ENCODE measurements at places on chromosomes 11 and 22.

DNA sequence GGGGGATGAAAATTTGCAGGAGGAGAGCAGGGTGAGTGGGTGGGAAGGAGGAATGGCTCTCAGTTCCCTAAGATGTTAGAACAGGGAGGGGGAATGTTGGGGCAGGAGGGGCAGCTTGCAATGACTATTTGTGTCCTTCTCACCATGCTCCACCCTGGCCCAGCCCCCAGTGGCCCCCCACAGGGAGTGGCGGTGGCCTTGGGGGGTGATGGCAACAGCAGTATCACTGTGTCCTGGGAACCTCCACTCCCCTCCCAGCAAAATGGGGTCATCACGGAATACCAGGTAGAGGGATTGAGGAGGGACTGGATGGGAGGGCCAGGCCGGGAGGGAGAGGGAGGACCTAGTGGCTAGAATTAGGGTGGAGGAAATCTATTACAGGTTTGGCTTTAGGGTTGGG lies 10.2 kb downstream of the ROBO3 start:
- DNase-seq: no peak

DNA sequence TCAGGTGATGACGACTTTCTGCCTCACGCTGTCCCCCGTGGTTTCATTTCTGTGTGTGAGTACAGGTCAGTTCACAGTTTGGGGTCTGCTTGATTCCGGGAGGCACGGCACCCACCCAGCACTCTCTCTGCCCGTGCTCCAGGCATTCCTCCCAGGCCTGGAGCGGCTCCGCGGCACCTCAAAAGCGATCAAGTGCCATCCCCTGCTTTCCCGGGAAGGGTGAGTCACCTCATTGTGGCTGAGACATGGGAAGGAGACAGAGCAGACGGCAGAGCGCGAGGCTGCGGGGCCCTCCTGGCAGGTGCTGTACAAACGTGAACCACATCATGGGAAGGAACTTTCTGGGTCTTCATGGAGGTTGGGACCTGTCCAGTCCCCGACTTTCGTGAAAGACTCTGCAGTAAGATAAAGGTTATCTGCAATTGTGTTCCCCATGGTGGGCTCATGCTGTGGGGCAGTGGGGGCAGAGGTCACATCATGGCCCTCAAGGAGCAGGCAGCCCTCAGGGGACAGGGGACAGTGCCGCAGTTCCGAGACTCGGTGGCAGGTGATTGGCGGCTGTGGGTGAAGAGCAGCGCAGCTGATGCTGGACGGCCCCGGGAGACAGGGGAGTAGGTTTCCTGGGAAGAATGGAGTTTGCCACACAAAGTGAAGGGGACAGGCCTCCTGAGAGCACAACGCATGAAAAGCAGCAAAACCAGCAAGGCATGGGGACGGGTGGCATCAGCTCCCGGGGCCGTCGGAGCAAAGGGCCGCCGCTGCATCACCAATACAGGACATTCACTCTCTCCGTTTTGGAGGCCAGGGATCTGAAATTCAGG lies 65.3 kb downstream of the CELSR1 start:
- no peak for DNase-seq

GRCh38 chr11:89016214-89016613 lies 49.6 kb downstream of the GRM5 start:
- no peak for DNase-seq

GRCh38 chr11:72864702-72865655 lies 50.8 kb downstream of the ATG16L2 start:
- DNase-seq: no peak

DNA sequence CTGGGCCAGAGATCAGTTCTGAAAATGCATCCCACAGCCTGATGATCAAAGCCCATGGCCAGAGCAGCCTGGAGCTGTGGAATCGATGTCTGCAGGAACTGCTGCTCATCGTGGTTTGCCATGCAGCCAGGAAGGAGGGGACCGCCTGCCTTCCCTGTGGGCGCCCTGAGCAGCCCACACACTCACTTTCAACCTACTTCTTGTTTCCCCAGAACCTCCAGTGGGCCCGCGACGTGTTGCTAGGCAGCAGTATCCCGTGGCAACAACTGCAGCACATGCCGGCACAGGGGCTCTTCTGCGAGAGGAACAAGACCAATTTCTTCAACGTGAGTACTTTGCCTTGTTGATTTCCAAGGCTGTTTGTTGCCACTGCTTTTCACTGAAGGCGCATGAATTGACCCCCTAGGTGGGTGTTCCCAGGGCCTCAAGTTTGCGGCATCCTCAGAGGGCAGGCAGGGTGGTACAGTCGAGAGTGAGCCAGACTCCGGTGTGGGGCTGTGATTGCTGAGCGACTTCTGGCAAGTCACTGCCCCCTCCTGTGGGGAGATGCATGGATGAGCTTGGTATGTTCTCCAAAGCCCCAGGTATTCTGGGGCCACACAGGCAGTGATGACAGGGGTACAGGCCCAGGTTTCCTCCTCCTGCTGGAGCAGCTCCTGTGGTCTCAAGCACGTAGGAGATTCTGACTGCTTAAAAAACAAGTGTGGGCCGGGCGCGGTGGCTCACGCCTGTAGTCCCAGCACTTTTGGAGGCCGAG lies 47.0 kb upstream of the SUSD2 start:
- no peak for DNase-seq

- DNase-seq: no peak
Measured at GRCh38 chr11:26896719-26897118, 97.2 kb upstream of the FIBIN start.
